ENCODE measurements at places on chromosomes 5 and 9.

- no peak for DNase-seq
These were observed 559.0 kb upstream of the DAP start for GRCh38 chr5:11319836-11320580.

DNA sequence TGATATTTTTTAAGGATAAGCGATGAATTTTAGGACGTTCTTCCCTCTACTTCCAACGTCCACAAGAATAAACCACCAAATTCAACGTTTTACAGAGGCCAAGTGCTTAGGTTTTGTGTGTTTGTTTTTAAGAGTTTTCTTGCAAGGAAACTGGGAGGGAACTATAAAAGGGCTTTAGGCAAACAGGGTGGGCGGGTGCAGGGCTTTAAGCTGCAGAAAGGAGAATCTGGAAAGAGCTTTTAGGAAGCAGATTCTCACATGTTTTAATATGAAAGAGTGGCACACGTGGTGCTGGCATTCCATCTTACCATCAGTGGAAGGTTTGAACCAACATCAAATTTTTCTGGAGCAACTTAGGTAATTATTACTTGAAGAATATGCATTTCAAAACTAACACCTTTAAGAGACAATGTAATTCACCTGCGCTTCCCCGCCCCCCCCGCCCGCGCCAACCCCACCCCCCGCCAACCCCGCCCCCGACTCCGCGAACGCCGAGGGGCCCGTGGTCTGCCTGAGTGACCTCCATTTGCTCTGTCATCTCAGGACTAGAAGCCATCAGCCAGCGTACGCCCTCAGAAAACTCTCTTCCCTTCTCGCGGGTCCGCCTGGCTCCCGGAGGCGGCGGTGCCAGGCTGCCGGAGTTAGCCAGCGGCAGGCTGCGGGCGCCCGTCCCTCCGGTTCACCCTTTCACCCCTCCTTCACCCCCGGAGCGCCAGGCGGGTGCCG lies 911 bp upstream of the PIK3R1 start:
- no peak for DNase-seq

DNA sequence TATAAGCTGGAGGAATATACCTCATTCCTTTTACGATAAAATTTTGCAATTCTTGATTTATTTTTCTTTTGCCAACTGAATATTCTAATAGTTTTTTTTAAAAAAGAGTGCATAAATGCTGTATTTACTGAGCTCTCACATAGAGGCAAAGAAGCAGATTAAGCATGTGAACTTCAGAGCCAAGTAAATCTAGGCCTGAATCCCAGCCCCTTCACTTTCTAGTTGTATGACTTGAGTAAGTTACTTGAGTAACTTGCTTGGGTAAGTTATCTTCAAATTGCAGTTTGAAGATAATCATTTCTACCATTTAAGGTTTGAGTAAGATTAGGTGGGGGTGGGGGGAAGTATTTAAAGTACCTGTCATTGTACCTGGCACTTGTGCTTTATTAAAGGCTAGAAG lies 21.8 kb downstream of the LURAP1L start:
- no peak for DNase-seq

GRCh38 chr5:177557041-177557647 lies 2.8 kb upstream of the FAM193B start:
- DNase-seq = no peak

DNA sequence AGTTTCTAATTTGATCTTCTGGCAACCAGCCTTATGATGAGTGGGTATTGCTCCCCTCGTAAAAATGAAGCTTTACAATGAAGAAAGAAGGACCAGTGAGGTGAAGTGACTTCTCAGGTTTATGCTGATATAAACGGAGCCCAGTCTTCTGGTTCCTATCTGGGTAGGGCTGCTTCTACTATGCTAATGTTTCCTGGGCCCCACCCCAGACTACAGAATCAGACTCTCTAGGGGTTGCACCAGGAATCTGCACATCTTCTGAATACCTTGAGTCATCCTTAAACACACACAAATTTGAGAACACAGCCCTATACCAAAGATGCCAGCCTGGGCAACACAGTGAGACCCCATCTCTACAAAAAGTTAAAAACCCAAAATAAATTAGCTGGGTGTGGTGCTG lies 16.2 kb downstream of the BTF3 start:
- no peak for DNase-seq

- DNase-seq = peak; percentile 63
These were observed 108.2 kb downstream of the UBE2R2 start for GRCh38 chr9:33924978-33925797.

GRCh38 chr9:20650750-20651299 lies 28.5 kb upstream of the MLLT3 start:
- DNase-seq = no peak

DNA sequence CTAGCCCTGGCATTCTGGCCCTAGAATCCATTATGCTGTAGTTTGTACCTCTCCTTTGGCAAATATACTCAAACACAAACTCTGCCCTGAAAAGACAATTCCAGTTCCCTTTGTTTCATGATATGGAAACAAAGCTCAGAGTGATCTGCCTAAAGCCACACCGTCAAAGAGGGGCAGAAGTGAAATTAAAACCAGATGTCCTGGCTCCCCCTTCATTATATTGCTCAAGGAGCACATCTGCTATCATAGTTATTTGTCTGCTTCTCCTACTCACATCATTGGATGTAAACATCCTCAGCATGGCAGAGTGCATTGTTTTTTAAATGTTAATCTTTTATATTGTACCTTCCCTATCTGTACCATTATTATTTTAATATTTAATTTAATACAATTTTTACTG lies 266.7 kb upstream of the SMARCA2 start:
- DNase-seq = no peak

GRCh38 chr9:7216004-7216841 lies 458.4 kb downstream of the KDM4C start:
- DNase-seq = no peak

- no peak for DNase-seq
These were observed 1.0 kb downstream of the MSX2 start for GRCh38 chr5:174725261-174725990.

Measured in left lobe of liver (tissue), 2 donors.